Activated T-helper 17 cell treated with anti-CD3 and anti-CD28 coated beads, Interleukin-2, amount 50 U/mL, for 72 hours (primary cell): ENCODE measurements at places on chromosomes 13 and 19.

GRCh38 chr13:28161370-28161769, 23.0 kb downstream of the PAN3 start:
- no peak for ATAC-seq

DNA sequence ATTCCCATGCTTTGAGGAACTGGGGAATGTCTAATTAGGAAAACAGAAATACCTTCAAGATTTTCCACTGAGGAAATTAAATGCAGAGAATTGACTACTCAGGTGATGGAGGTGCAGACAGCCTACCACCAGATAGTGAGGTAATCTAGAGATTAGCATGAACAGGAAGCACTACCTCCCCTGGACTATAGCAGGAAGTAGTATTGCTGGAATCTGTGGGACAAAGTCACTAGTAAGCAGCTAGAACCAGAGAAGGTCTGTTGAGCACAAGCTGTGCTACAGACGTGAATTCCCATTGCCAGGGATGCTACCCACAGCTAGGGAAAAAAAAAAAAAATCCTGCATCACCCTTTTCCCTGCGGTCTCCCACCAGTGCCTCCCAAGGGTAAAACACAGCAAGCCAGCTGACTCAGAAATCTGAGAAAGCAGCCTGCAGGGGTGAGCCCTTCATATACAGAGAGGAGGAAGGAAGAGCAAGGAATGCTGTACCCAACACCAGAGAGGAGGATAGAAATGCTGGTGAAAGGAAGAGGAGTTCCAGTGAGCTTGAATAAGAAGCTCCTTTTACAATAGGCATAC, 10.2 kb downstream of the ENOX1 start:
- ATAC-seq: no peak

- ATAC-seq: no peak
Observed at GRCh38 chr13:27038323-27038722, 133.3 kb downstream of the USP12 start.

DNA sequence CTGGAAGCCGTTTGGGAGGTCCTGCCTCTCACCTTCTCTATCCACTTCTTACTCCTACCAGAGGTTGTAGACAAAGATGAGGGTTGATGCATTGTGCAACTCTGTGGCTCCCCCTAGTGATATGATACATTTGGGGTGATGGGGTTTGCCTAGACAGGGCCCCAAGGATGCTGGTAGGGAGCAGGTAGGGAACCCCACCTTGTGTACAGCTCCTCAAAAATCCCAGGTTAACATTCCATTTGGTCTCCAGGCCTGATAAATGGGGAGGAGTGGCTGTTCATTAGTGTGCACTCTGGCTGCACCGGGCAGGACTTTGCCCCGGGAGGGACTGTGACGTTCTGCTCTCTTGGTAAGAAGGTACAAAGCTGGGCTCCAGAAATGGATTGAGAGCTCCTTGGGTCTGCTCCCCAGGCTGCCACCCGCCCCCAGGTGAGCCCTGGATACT, 19.2 kb downstream of the SIGLEC8 start:
- ATAC-seq: no peak

GRCh38 chr19:852136-853013, at the start of gene ELANE:
Gene ELANE (plus strand): TSS chr19:852303. CDS start chr19:852329, 26 bp downstream.
- no peak for ATAC-seq

- ATAC-seq: no peak
Observed at GRCh38 chr13:77687799-77688198, 9.7 kb upstream of the SLAIN1 start.
